ENCODE measurements at places on chromosomes 11 and 22. TPM values are rescaled to one million over a fixed set of nuclear protein-coding genes. Genes with fewer than 3 reads are reported as not detected.

DNA sequence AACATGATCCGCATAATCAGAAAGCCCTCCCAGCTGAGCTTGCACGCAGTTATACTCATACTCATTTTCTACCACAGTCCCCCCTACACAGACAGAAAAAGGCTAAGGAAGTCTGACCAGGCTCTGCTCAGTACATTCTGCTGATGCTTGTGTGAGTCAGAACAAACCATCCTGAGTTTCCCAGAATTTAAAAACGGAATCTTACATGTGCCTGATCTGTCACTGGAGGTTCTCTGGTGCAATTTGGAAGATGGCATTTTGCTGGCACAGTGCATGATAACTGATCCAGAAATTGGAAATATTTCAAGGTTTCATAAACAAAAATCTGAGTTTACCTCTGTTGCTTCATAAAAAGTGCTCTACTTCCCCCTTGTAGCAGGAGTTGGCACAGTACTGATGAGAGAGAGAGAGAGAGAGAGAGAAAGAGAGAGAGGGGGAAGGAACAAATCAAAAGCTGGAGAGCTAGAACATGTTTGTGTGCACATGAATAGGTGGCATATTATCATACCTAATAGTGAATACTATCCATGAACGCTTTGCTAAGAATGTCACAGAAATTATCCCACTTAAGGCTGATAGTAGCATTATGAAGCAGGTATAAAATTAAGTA lies 1085.3 kb downstream of the DLG2 start:
- no peak for DNase-seq

The EIF4G2 gene
- 206 TPM for total RNA-seq

DNA sequence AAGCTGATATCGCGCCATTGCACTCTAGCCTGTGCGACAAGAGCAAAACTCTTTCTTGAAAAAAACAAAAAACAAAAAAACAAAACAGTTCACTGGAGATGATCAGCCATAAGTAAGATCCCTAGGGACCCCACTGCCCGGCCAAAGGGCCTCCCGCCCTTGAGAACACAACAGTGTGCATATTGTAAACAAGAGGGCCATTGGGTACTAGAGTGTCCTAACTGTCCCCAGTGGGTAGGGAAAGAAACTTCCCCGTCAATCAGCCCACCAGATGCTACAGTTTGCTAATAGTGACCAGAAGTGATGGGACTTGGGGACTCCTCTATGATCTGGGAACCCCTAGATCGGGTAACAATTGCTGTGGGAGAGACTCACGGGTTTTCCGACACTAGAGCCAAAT lies 3.7 kb upstream of the ACY3 start:
- no peak for DNase-seq

The PARVA gene
- total RNA-seq: 28.4 TPM

The UBQLNL gene
- 1.3 TPM for total RNA-seq

The HBB gene
- 81.3 TPM for total RNA-seq
